ENCODE measurements at places on chromosomes 1 and 21. TPM values are rescaled to one million over a fixed set of nuclear protein-coding genes. Genes with fewer than 3 reads are reported as not detected.

C2CD4D gene
- 0.58 TPM for total RNA-seq

SRSF10 gene
- total RNA-seq: 121 TPM

CALML6 gene
- 3.0 TPM for total RNA-seq

SLFNL1 gene
- 0.22 TPM for total RNA-seq

ARHGEF19 gene
- 28.1 TPM for total RNA-seq

SLC30A2 gene
- 0.07 TPM for total RNA-seq

MAB21L3 gene
- 2.6 TPM for total RNA-seq

SPRR2F gene
- not detected for total RNA-seq

GPR153 gene
- 113 TPM for total RNA-seq

CLIC4 gene
- total RNA-seq: 51.4 TPM

PLA2G2F gene
- total RNA-seq: 0.18 TPM

DNA sequence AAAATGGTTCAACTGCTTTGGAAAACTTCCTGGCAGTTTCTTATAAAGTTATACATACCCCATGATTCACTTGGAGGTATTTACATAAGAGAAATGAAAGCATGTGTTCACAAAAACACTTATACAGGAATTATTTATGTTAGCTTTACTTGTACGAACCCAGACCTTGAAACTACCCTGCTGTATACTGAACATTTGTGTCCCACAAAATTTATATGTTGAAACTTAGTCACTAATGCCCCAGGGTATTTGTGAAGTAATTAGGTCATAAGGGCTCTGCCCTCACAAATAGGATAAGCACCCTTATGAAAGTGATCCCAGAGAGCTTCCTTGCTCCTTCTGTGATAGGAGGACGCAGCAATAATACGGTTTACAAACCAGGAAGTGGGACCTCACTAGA lies 42.7 kb upstream of the B3GALT2 start:
- peak; percentile 72 for DNase-seq

DNA sequence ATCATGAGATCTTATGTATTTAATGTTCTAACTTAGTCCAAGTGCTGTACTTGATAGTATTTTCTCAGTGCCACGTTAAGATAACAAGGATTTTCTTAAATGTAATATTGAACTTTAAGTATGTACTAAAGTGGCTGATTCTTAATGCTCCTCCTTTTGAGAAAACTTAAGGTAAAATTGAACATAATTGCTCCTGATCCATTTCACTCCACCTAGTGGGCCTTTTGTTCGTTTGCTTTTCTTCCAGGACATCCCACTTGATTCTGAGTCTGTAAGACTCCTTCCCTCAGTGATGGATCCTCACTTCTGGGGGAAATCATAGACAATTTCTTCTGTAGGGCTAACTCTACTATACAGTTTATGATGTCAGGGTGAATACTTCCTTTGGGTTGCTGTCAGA lies 173.1 kb downstream of the LMO4 start:
- DNase-seq: peak; percentile 18

DNA sequence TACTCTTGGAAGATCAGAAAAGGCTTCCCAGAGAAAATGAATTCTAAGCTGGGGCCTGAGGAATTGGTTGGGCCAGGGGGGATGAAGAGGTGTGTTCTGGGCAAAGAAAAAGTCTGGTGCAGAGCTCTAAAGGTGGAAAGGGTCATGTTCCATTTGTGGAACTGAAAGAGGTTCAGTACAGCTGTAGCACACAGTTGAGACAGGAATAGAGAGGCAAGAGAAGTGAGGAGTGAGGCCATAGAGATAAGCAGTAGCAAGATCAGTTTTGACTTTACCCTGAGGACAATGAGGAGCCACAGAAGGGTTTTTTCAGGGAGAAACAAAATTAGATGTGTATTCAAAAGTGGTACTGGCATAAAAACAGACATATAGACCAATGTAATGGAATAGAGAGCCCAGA lies 30.3 kb upstream of the MUTYH start:
- DNase-seq: no peak

DNA sequence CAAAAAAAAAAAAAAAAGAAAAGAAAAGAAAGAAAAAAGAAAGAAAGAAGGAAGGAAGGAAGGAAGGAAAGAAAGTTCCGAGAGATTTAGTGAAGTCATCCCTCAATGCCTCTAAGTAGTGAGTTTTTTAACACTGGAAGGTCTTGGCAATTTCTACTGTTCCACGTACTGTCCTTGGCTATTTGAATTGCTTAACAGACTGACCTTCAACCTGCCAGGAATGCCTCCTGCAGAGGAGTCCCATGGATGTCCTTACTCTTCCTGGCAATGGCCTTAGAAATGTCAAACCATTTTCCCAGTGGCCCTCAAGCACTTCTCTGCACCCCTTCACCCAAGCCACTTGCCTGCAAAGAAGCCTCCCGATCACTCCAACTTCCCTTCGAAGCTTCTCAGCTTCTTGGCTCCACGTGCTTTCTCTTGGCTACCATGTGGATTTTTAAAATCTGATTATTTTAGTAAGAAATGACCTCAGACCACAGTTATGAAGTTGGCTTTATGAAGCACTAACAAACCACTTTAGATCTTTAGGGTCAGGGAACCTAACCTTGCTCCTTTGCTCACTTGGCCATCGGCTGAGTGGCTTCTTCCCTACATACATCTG lies 43.7 kb upstream of the ABCG1 start:
- DNase-seq: no peak

DNA sequence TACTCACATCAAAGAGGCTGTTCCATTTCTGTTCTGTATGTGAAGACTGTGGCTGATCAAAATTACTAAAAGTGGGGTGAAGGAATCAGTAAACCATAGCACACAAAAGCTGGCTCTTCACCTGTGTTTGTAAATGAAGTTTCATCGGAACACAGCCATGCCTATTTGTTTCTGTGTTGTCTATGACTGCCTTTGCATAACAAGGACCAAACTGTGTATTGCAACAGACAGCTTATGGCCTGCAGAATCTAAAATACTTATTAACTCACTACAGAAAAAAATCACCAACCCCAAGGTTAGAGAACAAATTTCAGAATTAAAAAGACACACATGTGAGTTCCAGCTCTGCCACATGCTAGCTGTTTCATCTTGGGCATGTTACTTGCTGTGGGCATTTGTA lies 163.9 kb downstream of the LYPLAL1 start:
- no peak for DNase-seq

DNA sequence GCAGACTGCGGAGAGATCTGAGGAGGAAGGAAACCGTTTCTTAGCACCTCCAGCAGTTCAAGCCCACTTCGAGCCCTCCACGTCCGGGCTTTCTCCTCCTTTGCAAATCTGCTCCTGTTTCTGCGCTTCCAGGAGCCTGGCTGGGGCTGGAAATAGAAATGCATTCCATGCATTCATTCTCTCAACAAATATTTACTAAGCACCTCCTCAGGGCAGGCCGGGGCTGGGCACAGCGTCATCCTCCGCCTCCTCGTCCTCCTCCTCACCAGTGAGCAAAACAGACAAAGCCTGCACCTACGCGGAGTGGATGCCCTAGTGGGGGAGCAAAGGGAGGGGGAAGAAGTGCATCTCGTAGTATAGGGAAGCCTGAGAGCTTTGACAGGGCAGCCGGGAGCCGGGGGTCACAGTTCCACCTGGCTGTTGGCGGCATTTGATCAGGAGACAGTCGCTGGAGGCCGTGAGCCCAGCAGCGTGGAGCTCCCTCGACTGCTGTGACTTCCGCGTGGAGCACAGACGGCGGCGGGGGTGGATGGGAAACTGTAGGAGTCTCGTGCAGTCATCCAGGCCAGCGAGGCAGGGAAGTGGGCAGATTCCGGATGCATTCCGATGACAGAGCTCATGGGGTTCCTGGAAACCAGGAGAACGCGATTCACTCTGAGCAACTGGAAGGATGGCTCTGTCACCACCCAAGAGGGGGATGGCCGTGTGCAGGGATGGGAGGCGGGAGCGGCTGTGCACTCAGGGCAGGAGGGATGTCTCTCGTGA lies 93.5 kb downstream of the SIK1 start:
- peak; percentile 95 for DNase-seq

DNA sequence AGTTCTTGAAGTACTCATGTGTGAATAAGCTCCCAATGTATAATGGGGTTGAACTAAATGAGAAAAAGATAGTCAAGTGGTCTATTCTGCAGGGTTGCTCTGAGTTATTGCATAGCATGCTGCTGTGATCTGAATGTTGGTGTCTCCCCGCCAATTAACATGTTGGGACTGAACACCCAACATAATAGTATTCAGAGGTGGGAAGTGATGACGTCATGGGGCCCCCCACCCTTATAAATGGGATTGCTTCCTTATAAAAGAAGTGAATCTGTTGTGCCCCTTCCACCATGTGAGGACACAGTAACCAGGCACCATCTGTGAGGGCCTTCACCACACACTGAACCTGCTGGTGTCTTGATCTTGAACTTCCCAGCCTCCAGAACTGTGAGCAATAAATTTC lies 50.2 kb downstream of the MAB21L3 start:
- no peak for DNase-seq

- no peak for DNase-seq
Measured at GRCh38 chr1:116814926-116815723, 60.9 kb downstream of the CD2 start.

GRCh38 chr1:212498283-212499040 lies 65.7 kb downstream of the NENF start:
- peak; percentile 83 for DNase-seq

DNA sequence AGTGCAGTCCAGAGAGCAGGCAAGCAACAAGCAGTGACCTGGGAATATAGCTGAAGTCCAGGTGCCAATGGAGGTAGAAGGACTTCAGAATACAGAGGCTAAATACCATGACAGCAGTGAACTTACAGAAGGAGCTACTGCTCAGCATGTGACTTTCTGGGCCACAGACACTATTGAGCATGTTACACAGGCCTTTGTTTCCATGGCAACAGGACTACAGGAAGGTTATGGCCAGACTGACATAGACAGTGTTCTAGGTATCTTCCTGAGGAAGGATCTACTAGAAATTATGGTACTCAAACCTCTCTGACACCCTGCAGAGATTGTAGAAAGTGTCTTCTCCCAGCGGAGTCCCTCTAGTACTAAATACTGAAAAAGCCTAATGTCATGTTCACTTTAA lies 11.0 kb downstream of the OR2M5 start:
- no peak for DNase-seq

GRCh38 chr1:237687804-237688203 lies 202.9 kb downstream of the ZP4 start:
- no peak for DNase-seq

DNA sequence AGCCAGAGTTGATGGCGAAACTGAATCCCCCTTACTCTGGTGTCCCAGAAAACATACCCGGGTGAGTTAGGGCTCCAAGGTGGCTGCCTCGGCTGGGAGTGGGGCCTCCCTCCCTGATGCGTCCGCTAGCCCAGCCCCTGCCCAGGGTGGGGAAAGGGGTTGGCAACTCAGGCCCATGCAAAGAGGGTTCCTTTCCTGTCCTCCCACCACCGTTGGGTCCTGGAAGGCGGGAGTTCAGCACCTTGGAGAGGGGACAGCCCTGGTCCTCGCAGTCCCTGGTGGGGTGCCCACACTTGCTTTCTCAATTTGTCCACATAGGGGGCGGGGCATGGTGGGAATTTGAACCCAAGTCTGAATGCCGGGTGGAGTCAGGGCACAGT lies 6.1 kb downstream of the SRM start:
- DNase-seq: no peak

- DNase-seq: no peak
Measured at GRCh38 chr1:222561656-222562055, 13.8 kb upstream of the HHIPL2 start.

DNA sequence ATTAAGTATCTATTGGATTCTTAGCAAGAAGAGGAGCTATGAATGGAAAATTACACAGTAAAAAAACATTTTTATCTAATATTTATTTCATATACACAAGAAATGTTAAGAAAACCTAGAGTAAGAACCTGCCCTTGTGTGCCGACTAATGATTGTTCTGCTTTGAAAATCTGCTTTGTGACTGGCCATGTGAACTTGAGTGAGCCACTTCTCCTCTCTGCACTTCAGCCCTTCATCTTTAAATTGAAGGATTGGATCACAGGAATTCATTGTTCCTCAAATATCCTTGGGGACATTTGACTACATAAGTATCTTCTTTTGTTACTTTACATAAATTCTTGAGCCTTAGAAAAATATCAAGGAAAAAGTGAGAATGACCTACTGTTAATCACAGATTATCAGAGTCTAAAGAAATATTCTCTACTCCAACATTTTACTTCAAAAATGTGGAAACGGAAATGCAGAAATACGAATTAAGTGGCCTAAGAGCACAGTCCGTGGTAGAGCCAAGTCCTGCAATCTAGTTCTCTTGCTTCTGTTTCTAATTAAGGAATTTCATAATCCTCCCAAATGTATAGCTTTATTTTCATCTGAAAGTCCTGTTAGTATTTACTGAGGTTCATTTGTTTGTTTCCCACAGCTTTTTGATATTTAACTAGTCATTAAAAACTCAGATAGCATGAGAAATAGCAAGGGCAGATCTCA lies 46.3 kb upstream of the SAMSN1 start:
- no peak for DNase-seq

GRCh38 chr1:177732178-177732577 lies 237.7 kb downstream of the SEC16B start:
- DNase-seq: no peak

- peak; percentile 19 for DNase-seq
Measured at GRCh38 chr21:44618909-44619308, 7.0 kb downstream of the KRTAP10-8 start.

DNA sequence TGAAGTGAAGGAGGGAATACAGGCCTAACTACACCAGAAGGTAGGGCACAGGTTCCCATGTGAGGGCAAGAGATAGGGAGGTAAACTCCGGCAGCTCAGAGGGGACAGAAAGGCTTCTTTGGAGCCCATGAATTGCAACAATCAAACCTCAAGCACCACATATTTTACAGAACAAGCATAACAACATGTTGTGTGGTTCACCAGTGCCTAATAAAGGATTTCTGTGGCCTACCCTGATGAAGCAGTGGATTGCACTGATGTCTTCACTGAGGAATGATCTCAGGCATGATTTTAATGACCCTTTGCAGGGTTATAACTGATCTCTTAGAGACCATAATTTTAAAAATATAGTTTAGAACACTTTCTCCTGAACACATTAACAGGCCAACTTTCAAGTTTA lies 77.4 kb downstream of the RUNX1 start:
- DNase-seq: no peak

DNA sequence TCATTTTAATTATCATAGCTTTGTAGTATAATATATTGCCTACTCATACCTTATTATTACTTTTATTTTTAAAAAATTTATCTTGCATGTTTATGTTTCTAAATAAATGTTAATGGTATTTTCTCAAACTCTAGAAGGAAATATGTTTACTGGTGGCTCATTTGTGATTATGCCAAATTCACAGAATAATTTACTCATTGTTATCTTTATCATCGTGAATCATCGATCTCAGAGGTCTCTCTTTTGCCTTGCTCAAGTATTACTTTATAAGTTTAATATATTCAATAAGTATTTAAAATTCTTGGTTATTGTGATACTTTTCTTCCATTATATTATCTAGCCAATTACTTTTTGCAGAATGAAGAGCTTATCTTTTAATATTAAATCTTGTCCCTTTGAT lies 836.7 kb upstream of the ADAMTS5 start:
- DNase-seq: peak; percentile 23

- no peak for DNase-seq
Measured at GRCh38 chr21:37530901-37531351, 164.4 kb downstream of the DYRK1A start.

- DNase-seq: peak; percentile 21
Measured at GRCh38 chr1:183075861-183076260, 52.6 kb downstream of the LAMC1 start.
